ENCODE measurements at places on chromosomes 11 and 22.

DNA sequence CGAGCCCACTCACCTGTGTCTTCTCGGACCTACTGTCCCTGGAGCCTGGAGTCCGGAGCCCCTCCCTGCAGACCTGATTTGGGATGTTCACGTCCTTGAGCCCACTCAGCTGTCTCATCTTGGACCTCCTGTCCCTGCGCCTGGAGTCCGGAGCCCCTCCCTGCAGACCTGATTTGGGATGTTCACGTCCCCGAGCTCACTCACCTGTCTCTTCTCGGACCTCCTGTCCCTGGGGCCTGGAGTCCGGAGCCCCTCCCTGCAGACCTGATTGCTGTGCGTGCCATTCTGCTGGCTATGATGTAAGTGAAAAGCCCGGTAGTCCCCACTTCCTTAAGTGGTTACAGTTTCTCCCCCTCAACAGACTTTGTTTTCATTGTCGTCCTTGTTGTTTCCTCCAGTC lies 867.1 kb downstream of the BRD1 start:
- no peak for DNase-seq

GRCh38 chr11:72422414-72422813 lies 11.9 kb downstream of the CLPB start:
- DNase-seq, result no peak

DNA sequence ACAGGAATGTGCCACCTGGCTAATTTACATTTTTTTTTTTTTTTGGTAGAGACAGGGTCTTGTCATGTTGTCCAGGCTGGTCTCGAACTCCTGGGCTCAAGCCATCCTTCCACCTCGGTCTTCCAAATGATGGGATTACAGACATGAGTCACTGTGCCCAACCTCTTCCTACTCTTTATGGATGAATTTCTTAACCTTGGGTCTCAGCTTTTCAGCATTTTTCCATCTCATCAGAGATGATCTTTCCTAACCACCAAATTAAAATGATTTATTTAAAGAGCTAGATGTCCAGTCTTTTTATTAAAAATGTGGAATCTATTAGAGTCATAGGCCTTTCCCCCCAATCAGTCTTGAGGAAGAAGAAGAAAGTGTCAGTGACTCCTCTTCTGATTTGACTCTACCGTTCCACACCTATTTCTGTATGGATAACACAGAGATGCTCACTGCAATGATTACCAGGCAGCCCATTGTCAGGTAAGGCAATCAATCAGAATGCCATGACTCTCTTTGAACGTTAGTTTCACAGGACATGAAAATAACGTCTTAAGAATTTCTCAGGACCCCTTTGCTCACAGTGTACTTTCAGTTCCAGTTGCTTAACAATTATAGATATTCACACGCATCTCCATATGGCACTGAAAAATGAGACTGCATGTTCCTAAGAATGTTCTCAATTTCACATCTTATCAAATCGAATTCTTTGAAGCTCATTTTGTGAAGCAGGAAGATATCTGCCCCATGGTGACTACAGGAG lies 51.0 kb downstream of the MIAT start:
- DNase-seq, result no peak

- no peak for DNase-seq
Observed at GRCh38 chr11:118877487-118878162, 6.1 kb upstream of the CXCR5 start.

DNA sequence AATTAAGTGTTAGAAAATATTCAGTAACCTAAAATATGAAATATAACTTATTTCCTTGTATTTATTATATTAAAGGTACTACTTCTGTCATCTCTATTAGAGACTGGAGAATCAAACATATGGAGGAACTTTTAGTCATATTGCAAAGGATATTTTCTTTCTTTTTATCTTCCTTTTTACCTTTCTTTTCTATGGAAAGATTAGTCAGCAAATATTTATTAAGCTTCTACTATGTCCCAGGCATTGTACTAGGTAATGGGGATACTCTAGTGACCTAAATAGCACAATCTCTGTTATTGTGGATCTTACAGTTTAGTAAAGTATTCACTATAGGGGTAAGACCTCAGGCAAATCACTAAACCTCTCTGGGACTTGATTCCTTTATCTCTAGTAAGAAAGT lies 18.3 kb downstream of the SIK2 start:
- DNase-seq, result no peak

DNA sequence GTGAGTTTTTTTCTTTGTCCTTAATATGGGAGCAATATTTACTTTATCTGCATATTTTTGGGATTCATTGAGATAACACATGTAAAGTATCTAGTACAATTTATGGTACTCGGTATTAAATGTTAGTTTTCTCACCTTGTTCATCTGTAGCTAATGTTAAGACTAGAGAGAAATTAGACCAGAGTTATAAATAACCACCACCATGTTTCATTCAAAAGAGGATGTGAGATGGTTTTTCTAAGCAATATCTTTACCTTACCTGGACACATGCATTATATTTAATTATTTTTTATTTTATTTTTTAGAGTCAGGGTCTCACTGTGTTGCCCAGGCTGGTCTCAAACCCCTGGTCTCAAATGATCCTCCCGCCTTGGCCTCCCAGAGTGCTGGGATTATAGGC lies 18.4 kb downstream of the ARHGAP42 start:
- DNase-seq, result no peak

DNA sequence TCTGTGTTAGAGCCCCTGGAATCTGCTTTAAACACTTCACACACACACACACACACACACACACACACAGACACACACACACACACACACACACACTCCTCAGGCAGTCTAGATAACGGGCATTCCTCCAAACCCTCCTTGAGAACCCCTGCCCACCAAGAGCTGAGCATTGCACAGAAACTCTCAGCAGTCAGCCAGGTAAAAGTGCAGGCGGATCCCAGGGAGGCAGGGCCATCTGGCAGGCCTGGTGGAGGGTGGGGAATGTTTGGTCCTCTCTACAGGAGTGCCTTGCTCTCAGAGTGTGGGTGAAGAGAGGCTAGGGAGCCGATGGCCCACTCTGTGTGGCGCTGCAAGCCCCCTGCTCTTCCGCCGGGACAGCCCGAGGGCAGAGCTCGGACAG lies 190.2 kb downstream of the BUD13 start:
- DNase-seq, result no peak

DNA sequence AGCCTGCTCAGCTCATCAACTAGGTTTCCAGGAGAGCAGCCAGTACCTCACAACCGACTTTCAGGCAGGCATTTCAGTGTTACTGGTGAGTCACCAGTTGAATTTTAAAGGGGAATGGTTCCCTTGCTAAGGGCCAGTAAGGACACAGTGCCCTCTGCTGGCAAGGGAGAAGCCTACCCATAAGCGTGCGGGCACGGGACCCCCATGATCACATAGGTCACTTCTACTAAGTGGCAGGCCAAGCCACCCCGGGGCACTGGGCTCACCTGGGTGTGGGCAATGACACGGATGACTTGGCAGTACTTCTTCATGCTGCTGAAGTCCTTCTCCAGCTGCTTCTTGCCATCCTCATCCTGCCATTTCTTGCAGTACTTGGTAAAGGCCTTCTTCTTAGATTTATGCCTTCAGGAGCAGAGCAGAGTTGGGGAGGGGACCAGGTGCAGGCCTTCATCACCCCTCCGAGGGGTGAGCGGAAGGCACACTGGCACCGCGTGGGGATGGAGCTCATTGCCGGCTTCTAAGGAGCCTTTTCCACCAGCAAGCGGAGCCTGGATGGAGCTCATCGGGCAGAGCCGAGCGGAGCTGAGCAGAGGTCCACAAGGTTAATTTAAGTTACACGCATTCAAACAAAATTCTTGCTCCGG lies 2.9 kb downstream of the RPL3 start:
- DNase-seq, result peak; percentile 85

- DNase-seq, result no peak
Observed at GRCh38 chr11:60274416-60274815, 6.0 kb upstream of the MS4A4A start.

GRCh38 chr11:86214710-86215109 lies 29.8 kb upstream of the EED start:
- DNase-seq, result peak; percentile 88

DNA sequence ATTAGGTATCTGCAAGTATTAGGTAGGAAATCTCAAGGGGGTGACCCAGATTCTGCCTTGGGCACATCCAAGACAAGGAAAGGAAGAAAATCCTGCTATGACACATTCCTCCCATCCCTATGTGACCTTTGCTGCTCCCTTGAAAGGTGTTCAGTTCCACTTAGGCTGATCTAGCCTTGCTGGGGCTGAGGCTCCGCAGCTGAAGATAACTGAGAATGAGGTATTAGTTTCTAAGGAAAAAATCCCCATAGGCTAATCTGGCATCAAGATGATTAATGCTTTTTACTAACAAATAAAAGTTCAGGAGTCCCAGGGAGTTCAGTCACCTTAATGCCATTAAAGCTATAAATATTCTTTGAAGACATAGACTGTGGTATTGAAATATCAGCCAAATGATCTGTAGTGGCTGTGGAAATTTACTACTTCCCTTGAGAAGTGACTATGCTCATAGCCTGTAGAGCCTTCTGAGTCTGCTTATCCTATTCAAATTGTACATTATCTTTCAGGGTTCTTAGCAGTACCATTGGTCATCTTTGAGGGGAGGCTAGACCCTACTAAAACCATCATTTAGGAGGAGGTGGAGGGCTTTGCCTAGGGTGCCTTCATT lies 239.9 kb upstream of the RAG2 start:
- no peak for DNase-seq

GRCh38 chr11:14124886-14125285 lies 162.4 kb downstream of the SPON1 start:
- no peak for DNase-seq

DNA sequence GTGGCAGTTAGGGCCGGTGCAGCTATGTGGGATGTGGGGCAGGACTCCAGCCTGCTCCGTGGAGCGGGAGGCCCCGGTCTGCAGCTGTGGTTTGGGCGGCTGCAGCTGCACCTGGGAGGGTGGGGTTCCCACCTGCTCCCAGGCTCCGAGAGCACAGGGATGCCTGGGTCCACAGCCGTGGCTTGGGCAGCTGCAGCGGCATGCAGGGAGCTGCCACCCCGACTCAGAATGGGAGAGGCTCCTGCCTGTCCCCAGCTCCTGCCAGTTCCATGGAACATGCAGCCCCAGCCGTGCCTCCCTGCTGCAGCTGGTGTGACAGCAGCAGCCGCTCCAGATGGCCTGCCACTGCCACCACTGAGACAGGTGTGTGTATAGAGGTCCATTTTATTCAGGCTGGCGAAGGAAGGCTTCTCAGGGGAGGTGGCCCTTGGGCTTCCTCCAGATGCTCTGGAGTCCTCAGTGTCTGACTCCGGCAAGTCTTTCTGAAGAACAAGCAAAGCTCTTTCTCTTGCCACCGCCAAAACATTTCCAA lies 21.8 kb upstream of the UPK3A start:
- DNase-seq, result no peak

DNA sequence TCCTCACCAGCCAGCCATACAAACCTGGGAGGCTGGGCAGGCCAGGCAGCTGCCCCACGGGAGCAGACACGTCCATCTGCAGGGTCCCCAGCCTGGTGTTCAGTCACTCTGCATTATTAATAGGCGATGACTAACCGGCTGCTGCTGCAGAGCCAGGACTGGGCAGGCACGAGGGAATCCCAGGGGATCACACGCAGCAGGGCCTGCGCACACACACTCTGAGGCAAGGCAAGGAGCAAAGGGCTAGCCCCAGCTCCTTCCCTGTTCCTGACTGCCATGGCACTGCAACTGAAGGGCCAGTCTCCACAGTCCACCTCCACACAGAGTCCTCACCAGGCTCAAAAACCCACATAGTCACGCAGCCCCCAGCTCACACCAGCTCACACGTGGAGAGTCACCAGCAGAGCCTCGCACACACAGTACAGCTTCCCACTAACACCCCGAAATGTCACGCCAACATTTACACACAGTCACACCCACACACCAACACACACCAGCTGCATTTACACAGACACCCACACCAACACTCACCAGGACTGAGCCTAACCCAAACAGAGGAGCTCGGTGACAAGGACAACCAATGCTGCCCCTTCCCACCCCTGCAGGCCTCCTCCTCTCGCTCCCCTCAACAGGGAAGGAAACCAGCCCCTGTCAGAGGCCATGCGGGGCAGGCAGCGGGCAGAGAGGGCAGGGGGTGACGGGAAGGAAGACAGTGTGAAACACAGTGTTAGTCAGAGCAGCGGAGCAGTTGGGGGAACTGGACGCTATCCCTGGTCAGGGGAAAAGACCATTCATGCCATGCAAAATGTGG lies 47.3 kb downstream of the NRXN2 start:
- no peak for DNase-seq

GRCh38 chr11:93838967-93839366 lies 11.5 kb downstream of the VSTM5 start:
- DNase-seq, result no peak

- no peak for DNase-seq
Observed at GRCh38 chr11:67636962-67637361, 2.6 kb downstream of the TBX10 start.

DNA sequence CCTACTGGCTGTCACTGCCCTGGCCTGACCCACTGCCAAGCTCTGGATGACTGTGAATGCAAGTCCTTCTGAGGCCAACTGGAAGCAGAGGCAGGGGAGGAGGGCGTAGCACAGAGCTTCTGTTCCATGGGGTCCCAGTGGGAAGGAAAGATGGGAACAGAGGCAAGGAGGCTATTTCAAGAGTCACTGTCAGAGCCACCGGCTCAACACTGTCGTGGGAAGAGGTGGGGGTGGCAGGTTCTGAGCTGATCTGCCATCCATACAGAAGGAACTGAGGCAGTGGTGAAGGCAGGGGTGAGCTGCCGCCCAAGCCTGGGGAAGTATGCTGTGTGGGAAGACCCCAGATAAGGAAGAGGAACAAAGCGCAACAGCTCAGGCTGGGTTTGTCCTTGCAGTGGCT lies 54.7 kb downstream of the SGSM3 start:
- DNase-seq, result no peak

- DNase-seq, result no peak
Observed at GRCh38 chr22:43183496-43184277, 3.2 kb downstream of the TTLL12 start.

DNA sequence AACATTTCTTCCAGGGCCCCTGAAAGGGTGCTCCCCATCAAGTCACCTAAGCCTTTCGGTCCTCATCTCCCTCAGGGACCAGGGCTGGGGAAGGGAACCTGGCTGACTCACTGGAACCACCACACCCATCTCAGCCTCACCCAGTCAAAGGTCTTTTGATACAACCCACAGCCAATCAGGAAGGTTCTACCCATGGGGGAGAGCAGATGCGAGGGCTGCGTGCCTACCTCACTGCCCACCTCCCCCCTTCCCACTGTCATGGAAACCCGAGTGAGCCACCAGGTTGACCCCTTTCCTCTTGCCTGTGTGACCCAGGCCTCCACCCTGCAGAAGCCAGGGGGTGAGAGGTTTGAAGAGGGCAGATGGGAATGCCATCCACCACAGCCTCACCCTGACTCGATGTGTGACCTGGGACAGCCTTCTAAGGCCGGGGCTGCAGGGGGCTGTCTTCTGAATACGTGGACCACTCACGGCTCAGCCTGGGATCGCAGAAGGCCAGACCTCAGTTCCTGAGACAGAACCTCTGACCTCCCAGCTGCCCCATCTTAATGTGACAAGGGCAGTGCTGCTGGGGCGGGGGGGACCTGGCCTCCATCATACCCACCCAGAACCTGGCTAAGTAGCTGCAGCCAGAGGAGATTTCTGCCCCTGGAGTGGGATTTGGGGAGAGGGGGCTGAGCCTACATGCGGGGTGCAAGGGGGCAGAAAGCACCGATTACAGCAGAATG lies 2.7 kb downstream of the MDK start:
- DNase-seq, result no peak

- DNase-seq, result no peak
Observed at GRCh38 chr11:44463751-44464150, 101.7 kb upstream of the CD82 start.
